WTC11 (cell line): ENCODE measurements at places on chromosomes 2 and 18. TPM values are rescaled to one million over a fixed set of nuclear protein-coding genes. Genes with fewer than 3 reads are reported as not detected.
A peak's percentile ranks its signal among the peaks of the same experiment; 100 is the strongest.

The ACMSD gene
- not detected in 3 replicates for total RNA-seq

- DNase-seq: peak; percentile 52
Observed at GRCh38 chr2:241036397-241036963, 38.1 kb downstream of the SNED1 start.

DNA sequence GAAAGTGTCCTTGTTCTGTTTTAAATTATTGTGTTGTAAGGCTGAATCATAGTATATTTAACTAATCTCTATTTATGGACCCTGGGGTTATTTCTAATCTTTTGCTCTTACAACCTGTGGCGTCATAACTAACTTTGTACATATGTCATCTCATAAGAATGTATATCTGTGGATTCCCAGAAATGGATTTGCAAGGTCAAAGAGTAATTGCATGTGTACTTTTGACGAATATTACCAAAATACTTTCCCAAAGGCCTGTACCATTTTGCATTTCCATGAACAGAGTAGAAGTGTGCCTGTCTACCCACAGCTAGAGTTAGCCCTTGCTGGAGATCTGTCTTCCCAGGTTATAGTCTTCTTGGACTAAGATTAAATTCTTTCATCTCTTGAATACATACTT lies 42.8 kb downstream of the SEMA4F start:
- DNase-seq: no peak

- no peak for DNase-seq
Observed at GRCh38 chr2:209425471-209426071, 1.7 kb downstream of the MAP2 start.

DNA sequence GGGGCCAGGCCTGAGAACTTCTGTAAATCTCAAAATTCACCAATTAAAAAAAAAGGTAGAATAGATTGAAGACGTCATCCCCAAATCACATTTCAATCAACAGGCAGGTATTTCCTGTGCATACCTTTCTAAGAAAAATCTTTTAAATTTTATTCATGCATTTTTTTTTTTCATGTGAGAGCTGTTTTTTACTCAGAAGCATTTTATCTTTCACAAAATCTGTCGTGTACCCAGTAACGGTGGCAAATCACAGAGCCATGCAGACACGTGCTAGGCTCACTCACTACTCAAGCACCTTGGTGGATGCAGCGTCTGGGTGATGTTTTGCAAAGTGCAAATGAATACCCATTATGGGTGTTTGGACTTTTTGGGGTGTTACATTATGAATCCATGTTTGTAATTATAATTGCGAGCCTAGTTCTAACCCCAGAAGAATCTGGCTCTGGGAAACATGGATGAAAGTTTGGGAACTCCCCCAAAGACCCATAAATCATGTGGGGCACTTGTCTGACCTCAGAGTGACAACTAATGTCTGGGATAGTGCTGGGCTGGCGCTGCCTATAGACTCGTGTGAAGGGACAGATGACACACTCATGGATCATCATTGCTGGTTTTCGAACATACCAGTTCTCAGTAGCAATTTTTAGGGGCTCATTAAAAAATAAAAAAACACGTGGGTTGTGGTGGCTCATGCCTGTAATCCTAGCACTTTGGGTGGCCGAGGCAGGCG lies 335.2 kb downstream of the LPIN1 start:
- no peak for DNase-seq

The MEP1B gene
- 0.07 TPM in 1 of 3 replicates, not detected in the others for total RNA-seq

GRCh38 chr18:22363867-22364463 lies 53.8 kb downstream of the CTAGE1 start:
- DNase-seq: no peak
